ENCODE measurements at places on chromosomes 2 and 18.

DNA sequence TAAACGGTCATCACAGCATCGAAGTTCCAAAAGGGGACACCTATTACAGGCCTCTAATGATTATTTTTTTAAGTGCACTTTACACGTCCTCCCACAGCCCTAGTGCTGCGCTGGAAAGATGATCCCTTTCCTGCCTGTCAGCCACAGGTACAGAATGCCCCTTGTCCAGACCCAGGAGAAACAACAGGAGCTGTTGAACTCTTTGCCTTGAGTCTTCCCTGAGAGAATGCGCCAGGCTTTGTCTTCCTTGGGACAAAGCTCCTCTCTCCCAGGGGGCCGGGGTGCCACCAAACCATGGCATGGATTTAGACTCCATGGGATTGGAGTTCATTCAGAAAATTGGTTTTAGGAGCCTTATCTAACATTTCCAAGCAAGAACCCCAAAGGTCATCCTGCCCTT, 319.0 kb upstream of the SOX11 start:
- no peak for DNase-seq

DNA sequence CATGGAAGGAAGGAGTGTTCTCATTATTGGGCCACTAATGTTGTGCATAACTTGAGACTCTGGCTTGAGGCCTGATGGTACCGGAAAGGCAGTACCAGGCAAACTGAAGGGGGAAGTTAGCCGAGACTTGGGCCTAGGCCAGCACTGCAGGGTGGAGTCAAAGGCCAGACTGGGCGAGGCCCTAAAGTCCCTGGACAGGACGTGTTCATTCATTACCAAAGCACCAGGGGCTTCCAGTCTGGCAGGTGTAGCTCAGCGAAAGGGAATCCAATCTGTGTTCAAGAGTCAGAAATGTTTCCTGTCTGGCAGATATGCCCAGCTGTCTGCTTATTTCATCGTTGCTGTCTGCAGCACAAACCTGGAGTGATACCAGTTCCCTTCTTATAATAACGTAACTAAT, 4.7 kb upstream of the ITSN2 start:
- no peak for DNase-seq

GRCh38 chr18:47928466-47928865, 2.0 kb downstream of the SMAD2 start:
- DNase-seq: no peak

DNA sequence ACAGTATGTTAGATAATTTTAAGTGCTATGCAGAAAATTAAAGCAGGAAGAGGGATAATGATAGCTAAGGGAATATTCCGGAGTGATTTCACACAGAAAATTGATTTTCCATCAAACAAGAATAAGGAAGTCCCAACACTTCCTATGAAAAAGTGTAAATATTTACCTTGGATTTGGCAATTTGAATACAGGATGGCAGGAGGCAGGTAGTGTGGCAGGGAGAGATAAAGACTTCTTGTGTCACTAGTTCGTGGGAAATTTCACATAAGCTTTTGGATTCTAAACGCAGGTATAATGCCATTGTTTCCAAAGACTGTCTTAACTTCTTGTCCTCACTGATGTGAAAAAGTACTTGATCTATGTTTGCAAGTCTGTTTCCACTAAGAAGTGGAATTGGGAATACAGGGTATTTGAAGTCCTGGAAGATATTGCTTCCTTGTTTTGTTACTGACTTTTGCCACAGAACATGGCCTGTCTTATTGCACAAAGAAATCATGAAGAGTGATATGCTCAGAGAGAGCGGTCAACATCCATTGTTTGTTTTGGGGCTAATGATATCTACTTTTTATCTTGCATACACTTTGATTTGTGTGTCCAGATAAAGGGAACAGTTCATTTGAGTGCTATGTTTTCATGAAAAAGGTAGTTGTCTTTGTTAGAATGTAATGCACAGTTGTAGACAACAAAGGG, 1216.1 kb upstream of the FAM98A start:
- no peak for DNase-seq

Data from activated naive CD4-positive, alpha-beta T cell (primary cell).